ENCODE measurements at places on chromosomes 12 and 14.

GRCh38 chr14:82987502-82988124 is 1454.0 kb upstream of the SEL1L start:
- no peak for DNase-seq

GRCh38 chr12:67792185-67792584 is 143.6 kb downstream of the DYRK2 start:
- DNase-seq: no peak

DNA sequence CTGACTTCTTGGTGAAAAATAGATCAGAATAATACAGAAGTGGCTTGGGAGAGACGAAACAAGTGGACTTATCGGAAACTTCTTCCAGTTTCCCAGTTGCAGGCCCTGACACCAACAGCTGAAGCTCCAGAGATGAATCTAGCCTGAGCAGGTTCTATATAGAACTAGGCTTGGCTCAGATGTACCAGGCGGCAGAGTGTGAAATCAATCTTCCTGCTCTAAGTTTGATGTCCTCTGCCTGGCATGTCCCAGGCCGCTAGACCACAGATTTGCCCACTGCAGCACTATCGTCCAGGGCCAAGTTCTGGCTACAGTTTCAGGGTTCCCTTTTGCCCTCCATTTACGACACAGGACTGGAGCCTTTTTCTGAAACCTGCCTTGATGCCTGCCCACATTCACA is 91.3 kb upstream of the PLEKHA5 start:
- no peak for DNase-seq

DNA sequence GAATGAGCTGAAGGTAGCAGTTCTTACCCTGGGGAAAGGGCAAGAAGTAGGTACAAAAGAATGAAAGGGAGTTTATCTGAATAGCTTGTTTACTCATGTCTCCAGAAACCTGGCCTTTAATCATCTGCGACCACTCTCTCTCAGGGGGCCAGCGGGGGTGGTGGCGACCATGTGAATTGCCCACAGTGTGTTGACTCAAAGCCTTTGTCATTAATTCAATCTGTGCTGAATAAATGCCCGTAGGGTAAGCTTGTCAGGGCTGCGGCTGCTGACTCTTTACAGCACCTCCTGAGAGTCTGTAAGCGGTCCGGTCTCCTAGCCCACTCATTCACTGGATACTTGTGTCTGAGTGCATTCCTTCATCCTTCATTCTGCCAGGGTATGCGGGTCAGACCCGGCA is 874.4 kb downstream of the SLC6A15 start:
- no peak for DNase-seq

- no peak for DNase-seq
Measured at GRCh38 chr14:23121361-23121771, 2.3 kb upstream of the CEBPE start.

- no peak for DNase-seq
Measured at GRCh38 chr14:90093942-90094595, 32.3 kb downstream of the KCNK13 start.

DNA sequence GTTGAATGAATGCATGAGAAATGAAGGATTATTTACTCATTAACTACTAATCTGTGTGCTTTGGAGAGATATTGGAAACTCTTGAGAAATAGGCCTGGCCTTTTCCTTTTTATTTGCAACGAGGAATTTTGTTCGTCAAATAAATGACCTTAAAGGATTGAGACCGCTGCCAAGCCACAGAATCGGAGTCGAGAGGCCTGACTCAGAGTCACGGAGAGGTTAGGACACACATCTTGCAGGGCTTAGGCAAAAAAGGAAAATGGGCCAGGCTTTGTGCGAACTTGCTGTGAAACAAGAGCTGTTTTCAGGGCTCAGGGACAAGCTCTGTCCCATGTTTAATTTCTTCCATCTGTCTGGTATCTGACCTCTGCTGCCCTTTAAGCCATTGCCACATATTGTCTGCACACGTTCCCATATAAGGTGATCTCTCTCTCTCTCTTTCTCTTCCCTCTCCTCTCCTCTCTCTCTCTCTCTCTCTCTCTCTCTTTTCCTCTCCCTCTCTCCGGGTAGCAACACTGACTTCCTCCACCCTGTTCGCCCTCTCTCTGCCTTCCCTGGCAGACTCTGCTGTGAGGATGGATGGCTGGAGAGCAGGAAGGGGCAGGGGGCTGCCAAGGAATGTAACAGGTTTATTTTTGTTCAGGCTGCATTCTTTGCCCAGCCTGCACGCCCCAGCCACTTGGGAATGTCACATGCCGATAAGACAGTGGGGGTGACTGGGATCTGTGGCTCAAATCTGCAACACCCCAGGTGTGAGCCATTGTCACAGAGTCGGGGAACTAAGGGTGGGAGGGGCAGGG is 14.9 kb upstream of the IFT81 start:
- no peak for DNase-seq
